ENCODE measurements at places on chromosomes 3 and 15. TPM values are rescaled to one million over a fixed set of nuclear protein-coding genes. Genes with fewer than 3 reads are reported as not detected.

- no peak for DNase-seq
These were observed 119.3 kb upstream of the SLC24A5 start for GRCh38 chr15:48001393-48002039.

DNA sequence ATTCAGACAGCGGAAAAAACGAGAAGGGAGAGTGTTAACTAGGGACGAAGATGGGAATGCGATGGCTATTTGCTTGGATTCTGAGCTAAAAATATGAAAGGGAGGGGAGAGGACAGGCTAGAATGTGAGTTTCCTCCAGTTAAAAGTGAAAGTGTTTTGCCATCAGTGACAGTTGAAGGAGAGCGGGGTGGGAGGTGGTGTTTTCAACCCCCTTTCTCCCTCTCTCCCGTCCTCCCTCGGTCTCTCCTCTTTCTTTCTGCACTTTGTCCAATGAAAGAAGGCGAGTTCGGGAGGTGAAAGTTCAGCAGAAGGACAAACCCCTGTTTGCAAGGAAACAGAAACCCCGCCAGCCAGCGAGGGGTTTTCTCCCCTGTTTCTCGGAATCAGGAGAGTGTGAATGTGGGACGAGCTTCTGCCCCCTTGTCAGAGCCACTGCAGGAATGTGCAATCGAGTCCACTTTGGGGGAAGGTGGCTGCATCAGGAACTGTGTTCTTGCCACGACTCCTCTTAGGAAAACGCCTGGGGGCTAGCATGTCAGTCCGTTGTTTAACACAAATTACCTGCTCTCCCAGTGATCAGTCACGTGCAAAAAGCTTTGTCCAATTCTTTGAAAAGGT, 975 bp upstream of the FOXP1 start:
- peak; percentile 22 for DNase-seq

DNA sequence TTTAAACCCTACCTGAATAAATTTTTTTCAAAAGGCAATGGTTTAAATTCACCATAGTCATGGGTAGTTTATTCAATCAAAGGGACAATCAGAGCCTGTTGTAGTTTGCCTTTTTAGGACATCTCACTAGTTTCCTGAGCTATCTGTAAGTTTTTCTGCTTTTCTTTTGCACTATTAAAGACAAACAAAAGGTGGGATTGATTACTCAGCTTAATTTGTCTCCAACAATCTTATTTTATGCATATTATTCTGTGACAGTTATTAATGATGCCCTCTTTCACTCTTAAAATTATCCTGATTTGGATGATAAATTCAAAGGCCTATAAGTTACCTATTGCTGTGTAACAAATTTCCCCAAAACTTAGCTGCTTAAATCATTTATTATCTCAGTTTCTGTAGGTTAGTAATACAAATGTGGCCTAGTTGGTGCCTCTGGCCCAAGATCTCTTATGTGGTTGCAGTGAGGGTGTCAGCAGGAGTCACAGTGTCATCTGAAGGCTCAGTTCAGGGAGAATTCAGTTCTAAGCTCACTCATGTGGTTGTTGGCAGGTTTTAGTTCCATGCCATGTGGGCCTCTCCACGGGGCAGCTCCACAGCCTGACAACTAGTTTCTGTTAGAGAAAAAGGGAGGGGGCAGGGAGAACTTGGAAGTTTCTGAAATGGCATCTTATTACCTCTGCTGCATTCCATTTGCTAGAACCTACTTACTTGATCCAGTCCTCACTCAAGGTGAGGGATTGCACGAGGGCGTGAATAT, 16.0 kb downstream of the ARMC8 start:
- no peak for DNase-seq

- DNase-seq: no peak
These were observed 6.2 kb downstream of the HMG20A start for GRCh38 chr15:77426871-77427270.

- DNase-seq: no peak
These were observed 35.0 kb upstream of the CAPN7 start for GRCh38 chr3:15171096-15171495.

DNA sequence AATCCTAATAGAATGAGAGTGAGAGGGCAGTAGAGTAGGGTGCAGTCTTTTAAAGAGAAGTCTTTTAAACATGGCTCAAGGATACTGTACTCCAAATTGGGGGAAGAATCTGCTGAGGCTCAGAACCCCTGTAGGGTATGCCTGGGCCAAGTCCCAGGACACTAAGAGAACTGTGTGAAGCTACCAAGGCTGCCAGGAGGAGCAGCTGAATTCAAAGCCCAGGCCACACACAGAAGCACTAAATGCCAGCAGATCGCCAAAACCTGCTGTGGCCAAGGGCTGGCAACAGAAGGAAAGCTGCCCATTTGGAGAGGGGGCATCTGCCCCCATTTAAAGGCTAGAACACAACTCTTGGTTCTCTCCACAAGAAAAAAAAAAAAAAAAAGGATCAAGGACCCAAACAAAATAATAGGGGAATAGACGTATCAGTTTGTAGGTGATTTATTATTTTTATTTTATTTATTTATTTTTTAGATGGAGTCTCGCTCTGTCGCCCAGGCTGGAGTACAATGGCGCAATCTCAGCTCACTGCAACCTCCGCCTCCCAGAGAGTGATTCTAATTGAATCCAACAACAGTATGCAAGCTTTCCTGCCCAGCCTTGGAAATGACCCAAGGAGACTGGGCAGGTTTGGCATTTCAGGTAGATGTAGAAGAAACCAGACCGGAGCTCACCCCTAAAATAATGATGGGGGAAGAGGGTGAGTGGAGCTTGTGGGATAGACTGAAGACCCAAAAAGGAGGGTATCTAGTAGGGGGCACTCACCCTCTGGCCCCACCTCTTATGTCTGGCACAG, 279.0 kb upstream of the WNT5A start:
- no peak for DNase-seq

GRCh38 chr3:58566398-58567250, 10.6 kb downstream of the FAM107A start:
- DNase-seq: no peak

DNA sequence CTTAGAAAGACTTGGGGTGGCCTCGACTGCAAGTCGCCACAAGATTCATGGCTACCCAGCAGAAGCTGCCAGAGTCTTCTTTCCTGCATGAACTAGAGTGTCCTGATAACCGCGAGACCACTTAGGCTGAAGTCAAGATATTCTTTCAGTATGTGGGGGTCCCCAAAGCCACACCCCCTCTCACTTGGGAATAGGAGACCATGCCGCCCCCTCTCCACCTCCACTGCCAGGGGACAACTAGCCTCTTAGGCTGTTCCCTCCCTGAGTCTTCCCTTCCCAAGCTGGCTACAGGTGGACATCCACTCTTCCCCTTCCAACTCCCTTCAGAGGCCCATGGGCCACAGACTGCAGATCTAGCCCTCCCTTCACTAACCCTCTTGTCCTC, 1.3 kb upstream of the CCDC12 start:
- DNase-seq: no peak

Gene STRIT1
- total RNA-seq: not detected

Gene PSMD6
- total RNA-seq: 134 TPM
